ENCODE measurements at places on chromosomes 2 and 18.
A peak's percentile ranks its signal among the peaks of the same experiment; 100 is the strongest.

DNA sequence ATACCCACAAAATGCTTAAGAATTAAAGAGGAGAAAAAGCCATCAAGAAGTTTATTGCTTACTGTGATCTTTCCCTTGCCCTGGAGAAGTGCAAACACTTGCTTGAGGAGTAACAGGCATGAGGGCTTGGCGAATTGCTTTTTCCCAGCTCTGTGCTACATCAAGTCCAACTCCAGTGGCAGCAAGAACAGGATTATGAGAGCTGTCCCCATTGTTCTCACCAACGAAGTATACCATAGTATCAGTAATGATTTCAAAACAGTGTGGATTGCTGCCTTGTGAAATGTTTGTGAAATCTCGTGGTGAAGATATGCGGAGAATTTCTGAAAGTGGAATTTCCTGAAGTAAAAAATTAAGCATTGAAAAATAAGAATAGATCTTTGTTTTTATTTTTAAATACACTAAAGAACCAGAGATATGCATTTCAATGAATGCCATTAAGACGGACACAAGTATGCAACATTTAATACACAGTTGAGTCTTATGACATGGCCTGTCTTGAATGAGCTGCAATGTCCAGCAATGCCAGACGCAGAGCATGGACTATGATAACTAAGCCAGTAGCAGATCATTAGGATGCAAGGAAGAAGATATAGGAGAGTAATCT, 43.0 kb downstream of the NDUFAF7 start:
- DNase-seq = no peak
- no peak overlapping the region for H3K27ac ChIP-seq
- H3K4me1 ChIP-seq = no peaks in the 10 kb centered on the region
- H3K4me3 ChIP-seq = no peak overlapping the region
- H3K27me3 ChIP-seq = no peaks in the 10 kb centered on the region
- H3K36me3 ChIP-seq = peaks cover 3% of the 10 kb centered on the region

DNA sequence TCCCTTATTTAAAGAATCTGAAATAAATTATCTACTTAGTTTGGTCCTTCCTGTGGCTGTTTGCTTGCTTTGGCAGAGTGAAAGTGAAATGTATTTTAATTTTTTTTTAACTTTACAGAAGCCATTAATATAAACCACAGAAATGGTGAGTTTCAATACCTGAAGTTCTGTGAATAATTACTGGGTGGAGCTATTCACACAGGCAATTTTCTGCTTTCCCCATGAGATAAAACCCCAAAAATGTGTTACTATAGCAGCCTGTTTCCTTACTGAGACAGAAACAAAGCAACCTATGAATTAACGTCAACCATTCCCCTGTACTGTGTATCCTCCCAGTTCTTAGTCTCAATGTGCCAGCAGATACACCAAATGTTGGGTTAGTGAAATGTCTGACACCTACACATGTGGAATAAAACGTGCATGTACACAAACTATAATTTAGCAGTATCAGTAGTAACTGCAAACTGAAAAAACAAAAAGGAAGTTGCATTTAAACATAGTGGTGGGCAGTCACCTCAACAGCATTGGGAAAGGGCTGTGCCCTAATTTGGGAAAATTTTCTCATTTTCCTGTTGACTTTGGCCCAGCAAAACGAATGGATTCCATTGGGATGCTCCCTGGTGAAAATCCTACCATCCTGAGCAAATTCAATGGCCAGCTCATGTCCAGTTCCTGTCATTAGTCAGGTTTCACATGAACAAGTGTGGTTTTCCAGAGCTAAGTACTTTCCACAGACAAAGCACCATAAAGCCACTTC, 73.1 kb upstream of the RMDN2 start:
- H3K36me3 ChIP-seq = no peaks in the 10 kb centered on the region
- DNase-seq = no peak
- H3K27ac ChIP-seq = peak overlapping the region; percentile 29

- no peak overlapping the region for H3K27ac ChIP-seq
- no peak for DNase-seq
- no peak overlapping the region for H3K4me3 ChIP-seq
- no peaks in the 10 kb centered on the region for H3K27me3 ChIP-seq
- H3K4me1 ChIP-seq = no peaks in the 10 kb centered on the region
These were observed 293.6 kb upstream of the THUMPD2 start for GRCh38 chr2:40072442-40073232.

DNA sequence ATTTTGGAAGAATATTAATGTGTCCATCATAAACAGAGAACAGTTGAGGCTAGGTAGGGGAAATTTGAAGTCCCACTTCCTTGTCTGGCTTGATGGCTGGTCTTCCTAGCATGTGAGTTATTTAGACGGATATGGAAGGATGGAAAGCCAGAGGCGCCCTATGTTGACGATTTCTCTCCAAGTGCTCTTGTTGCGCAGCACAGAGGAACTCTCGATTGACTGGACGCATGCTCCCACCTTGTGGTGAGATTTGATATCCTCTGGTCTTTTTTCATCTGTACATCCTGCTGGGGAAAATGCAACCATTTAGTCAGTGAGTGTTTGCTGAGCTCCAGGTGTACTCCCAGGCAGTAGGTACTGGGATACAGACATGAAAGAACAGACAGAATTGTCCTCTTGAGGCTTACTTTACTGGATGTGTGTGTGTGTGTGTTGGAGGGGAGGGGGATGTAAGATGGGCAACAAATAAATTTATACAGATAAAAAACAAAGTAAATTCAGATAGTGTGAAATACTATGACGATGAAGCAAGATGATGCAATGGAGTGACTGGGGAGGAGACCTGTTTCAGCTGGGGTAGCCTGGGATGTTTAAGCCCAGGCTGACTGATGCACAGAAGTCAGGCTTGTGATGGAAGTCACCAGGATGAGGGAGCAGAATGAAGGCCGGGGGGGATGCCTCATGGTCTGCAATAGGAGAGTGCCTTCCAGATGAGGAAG, 137.2 kb downstream of the TRIM43 start:
- no peaks in the 10 kb centered on the region for H3K4me1 ChIP-seq
- H3K36me3 ChIP-seq = no peaks in the 10 kb centered on the region
- no peaks in the 10 kb centered on the region for H3K27me3 ChIP-seq
- peak; percentile 56 for DNase-seq
- H3K27ac ChIP-seq = no peak overlapping the region
- H3K4me3 ChIP-seq = no peak overlapping the region

DNA sequence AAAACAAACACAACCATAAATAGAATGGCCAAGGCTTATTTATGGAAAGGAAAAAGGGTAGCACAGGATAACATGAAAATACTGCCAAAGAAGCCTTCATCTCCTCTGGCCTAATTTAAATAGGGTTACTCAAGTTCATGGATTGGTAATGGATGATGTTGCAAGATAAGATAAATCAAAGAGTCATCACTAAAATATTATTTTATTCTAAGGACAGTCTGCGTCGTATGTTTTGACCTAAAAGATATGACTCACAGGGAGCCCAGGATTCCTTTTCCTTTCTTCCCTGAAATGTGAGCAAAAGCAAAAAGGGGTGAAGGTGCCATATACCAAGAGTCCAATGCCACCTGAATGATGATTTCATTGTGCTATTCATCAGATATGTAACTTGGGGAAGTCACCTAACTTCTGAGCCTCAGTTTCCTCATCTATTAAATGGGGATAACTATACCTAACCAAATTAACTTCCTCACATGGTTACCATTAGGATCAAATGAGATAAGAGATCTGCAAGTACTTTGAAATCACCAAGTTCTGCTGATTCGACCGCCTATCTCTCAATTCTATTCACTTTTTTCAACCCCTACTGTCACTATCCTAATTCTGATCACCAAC, 137.7 kb downstream of the THADA start:
- no peaks in the 10 kb centered on the region for H3K4me1 ChIP-seq
- no peak overlapping the region for H3K4me3 ChIP-seq
- DNase-seq = no peak
- no peak overlapping the region for H3K27ac ChIP-seq

DNA sequence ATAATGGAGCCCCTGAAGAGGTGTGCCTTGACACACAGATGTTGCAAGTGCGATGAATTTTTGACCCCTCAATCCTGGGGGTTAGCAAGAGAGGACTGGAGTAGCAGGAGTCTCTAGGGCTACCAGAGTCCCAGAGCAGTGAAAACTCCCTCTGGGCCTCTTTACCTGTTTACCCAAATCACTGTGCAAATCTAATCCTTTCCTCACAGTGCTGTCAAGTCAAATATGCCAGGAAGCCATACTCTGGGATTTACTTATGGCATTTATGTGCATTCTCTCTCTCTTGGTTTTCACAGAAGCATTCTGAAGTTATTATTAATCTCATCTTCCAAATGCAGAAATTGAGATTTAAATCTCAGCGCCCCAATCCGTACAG, 62.0 kb downstream of the MOGAT1 start:
- no peak overlapping the region for H3K4me3 ChIP-seq
- no peaks in the 10 kb centered on the region for H3K27me3 ChIP-seq
- no peak for DNase-seq
- H3K4me1 ChIP-seq = peaks cover 10% of the 10 kb centered on the region
- H3K36me3 ChIP-seq = no peaks in the 10 kb centered on the region

DNA sequence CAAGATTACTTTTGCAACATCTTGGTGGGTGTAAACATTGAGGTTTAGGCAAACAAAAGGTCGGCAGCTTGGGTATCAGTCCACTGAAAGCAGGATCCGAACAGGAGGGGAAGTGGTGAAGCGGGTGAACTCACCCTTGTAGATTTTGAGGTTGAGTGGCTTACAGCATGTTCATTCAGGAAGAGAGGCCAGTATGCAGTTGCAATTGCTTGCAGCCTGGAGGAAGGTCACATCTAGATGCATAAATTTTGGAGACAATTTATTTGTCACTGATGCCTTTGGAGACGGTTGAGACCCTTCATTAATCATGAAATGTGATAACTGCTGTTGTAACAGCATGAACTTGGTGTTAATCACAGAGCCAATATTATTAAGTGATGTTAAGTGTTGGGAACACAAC, 131.1 kb downstream of the LTBP1 start:
- H3K4me1 ChIP-seq = no peaks in the 10 kb centered on the region
- no peak overlapping the region for H3K27ac ChIP-seq
- H3K27me3 ChIP-seq = no peaks in the 10 kb centered on the region
- no peaks in the 10 kb centered on the region for H3K36me3 ChIP-seq
- no peak for DNase-seq
- H3K4me3 ChIP-seq = no peak overlapping the region

- no peak overlapping the region for H3K27ac ChIP-seq
- no peaks in the 10 kb centered on the region for H3K36me3 ChIP-seq
- no peaks in the 10 kb centered on the region for H3K27me3 ChIP-seq
- no peak overlapping the region for H3K4me3 ChIP-seq
These were observed 172.2 kb downstream of the MBD2 start for GRCh38 chr18:54052259-54052658.

DNA sequence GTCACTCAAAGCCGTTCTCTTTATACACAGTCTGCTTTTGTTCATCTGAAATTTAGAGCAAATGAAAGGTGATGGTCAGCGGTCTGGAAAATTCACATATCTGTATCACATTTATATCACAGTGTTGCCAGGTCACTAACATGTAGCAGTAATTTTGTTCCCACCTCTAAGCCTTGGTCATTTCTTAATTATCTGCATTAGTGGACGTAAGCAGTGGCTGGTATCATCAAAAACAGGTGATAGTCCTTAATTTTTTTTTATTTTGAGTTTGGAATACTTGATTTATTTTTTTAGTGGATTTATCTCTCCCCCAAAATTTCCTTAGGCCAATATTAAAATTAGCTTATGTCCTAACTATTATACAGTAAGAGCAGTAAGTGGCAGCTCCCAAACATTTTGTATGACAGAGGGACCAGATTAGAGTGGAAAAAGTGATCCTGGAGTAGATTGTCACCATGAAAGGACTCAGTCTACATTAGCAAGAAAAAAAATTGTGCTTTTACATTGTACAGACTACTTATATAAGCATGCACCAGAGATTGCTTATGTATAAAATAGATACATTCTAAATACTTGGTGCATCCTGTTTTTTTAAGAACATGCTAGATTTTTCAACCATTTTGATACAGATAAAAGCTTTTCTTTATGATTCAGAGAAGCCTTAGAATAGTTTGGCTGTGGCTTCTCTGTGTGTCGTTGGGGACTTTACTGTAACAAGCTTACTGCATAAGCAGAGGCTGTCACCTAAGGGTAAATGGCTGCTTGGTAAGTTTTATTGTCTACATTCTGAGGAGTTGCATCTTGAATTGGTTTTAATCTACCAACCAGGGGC, 65.0 kb downstream of the MAPRE2 start:
- no peak overlapping the region for H3K4me3 ChIP-seq
- DNase-seq = peak; percentile 61
- H3K27me3 ChIP-seq = no peaks in the 10 kb centered on the region
- no peaks in the 10 kb centered on the region for H3K36me3 ChIP-seq
- no peaks in the 10 kb centered on the region for H3K4me1 ChIP-seq
- H3K27ac ChIP-seq = no peak overlapping the region

DNA sequence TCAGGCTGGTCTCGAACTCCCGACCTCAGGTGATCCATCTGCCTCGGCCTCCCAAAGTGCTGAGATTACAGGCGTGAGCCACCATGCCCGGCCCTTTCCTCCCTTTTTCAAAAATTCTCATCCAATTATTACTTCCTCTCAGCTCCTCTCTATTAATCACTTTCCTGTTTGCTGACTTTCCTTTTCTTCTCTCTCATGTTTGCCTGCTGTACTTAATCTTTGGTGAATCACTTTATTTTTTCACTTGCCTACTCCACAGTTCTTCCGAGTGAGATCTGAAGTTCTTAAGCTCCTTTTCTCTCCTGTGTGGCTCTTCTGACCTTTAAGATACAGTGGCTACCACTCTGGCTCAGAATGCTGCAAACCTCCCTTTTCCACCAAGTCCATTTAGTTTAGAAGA, 126.3 kb upstream of the SERTAD2 start:
- no peaks in the 10 kb centered on the region for H3K27me3 ChIP-seq
- H3K36me3 ChIP-seq = no peaks in the 10 kb centered on the region
- no peak overlapping the region for H3K27ac ChIP-seq
- no peaks in the 10 kb centered on the region for H3K4me1 ChIP-seq
- H3K4me3 ChIP-seq = no peak overlapping the region

- no peak overlapping the region for H3K27ac ChIP-seq
- peaks cover 38% of the 10 kb centered on the region for H3K4me1 ChIP-seq
These were observed 79.0 kb downstream of the HDAC4 start for GRCh38 chr2:239321596-239322415.

DNA sequence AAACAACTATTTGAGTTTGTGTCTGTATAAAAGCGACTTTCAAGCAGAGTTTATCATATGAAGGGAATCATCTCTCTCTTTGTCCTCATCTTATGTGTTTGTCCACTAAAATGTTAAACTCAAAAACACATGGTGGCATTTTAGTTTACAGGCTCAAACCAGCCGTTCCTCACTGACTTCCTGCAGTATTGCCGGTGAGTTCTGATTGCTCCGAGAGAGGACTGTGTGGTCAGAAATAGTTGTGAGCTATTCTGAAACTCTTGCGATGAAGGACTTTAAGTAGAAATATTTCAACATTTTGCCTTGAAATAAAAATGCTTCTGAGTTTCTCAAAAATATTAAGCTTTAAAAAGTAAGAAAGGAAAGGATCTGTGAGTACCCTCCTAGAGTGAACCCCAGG, 163.2 kb upstream of the CAVIN2 start:
- no peak overlapping the region for H3K27ac ChIP-seq
- H3K27me3 ChIP-seq = no peaks in the 10 kb centered on the region
- H3K4me1 ChIP-seq = no peaks in the 10 kb centered on the region
- no peaks in the 10 kb centered on the region for H3K36me3 ChIP-seq

- no peaks in the 10 kb centered on the region for H3K36me3 ChIP-seq
- DNase-seq = peak; percentile 52
- H3K27me3 ChIP-seq = no peaks in the 10 kb centered on the region
- H3K27ac ChIP-seq = no peak overlapping the region
- no peak overlapping the region for H3K4me3 ChIP-seq
These were observed 306.0 kb downstream of the BCL11A start for GRCh38 chr2:60247471-60247870.

Data from spinal cord (tissue), 10 donors.